Muscle of leg (tissue), 16 donors: ENCODE measurements at places on chromosomes 5 and 9. TPM values are rescaled to one million over a fixed set of nuclear protein-coding genes. Genes with fewer than 3 reads are reported as not detected.

The NUTM2G gene
- 0.28 TPM for polyA plus RNA-seq

The PCDH1 gene
- polyA plus RNA-seq, result 16.7 TPM

The REEP5 gene
- 76.0 TPM for polyA plus RNA-seq

The ABO gene
- polyA plus RNA-seq, result 2.9 TPM

The SPATA31C1 gene
- polyA plus RNA-seq, result 0.23 TPM

The SELENOP gene
- 99.1 TPM for polyA plus RNA-seq

The SPATA24 gene
- polyA plus RNA-seq, result 8.9 TPM

The EPB41L4B gene
- 11.9 TPM for polyA plus RNA-seq

The GBGT1 gene
- polyA plus RNA-seq, result 3.8 TPM

The CDK9 gene
- polyA plus RNA-seq, result 41.3 TPM

The GPR150 gene
- 0.22 TPM for polyA plus RNA-seq

The LCP2 gene
- polyA plus RNA-seq, result 5.5 TPM

The AJM1 gene
- polyA plus RNA-seq, result 1.5 TPM

The TAL2 gene
- polyA plus RNA-seq, result 22.4 TPM

The SLC46A2 gene
- 0.14 TPM for polyA plus RNA-seq

The PCDHB6 gene
- 1.7 TPM for polyA plus RNA-seq

The GPR21 gene
- 0.37 TPM for polyA plus RNA-seq

The OMD gene
- 2.7 TPM for polyA plus RNA-seq

The GOLM1 gene
- polyA plus RNA-seq, result 59.7 TPM
